ENCODE measurements at places on chromosomes 16 and 17.

GRCh38 chr17:3887804-3888203 lies 5.0 kb downstream of the CAMKK1 start:
- no peak for DNase-seq

GRCh38 chr17:80294210-80294609 lies 33.6 kb downstream of the RNF213 start:
- DNase-seq: no peak

GRCh38 chr16:85916141-85916890 lies 17.4 kb downstream of the IRF8 start:
- no peak for DNase-seq

GRCh38 chr16:2035431-2036199 lies 8.9 kb downstream of the NHERF2 start:
- no peak for DNase-seq

- DNase-seq: no peak
Observed at GRCh38 chr17:55576996-55577586, 65.8 kb upstream of the SMIM36 start.

- no peak for DNase-seq
Observed at GRCh38 chr16:14445937-14446715, 183.9 kb downstream of the PARN start.

DNA sequence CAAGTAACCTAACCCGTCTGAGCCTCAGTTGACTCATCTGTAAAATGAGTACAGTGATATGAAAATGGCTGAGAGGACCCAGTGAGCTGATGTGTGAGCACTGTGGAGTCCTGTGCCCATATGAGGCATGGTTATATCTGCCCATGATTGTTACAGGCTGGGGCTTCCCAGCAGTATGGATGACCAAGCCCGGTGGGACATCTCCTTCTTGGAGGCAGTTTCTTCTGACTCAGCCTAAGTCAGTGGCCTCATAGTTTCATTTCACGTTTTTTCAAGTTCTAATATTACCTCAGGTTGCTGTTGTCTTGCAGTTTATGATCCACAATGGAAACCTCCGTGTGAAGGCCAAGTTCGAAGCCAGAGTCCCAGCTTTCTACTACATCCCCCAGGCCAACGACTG lies 4.8 kb downstream of the ADAP2 start:
- no peak for DNase-seq

DNA sequence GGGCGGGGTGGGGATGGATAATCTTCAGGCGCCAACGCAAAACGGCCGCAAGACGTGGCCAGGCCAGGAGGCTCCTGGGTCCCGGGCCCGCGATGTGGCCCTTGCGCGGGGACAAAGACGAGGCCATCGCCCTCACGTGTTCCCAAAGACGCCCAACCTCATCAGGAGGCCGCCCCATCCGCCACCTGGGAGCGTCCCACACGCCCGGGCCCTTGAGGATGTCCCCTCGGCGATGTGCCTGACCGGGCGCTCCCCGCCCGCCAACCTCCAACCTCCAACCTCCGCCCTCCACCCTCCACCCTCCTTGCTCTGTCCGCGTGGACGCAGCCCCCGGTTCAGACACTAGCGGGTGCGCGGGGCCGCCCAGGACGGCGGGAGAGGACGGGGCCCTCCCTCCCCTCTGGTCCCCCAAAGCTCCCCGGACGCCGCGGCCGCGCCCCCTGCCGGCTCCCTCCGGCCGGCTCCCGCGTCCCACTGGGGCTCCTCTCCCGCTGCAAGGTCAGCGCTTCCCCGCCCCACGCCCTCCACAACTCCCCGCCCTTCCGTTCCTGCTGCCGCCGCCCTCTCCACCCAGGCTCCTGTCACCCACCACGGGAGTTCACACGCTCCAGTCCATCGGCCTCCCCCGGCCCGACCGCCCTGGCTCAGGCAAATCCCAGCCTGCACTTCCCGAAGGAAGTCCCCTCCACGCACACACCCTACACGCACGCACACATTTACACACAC lies 250.8 kb upstream of the RPL38 start:
- peak; percentile 65 for DNase-seq

DNA sequence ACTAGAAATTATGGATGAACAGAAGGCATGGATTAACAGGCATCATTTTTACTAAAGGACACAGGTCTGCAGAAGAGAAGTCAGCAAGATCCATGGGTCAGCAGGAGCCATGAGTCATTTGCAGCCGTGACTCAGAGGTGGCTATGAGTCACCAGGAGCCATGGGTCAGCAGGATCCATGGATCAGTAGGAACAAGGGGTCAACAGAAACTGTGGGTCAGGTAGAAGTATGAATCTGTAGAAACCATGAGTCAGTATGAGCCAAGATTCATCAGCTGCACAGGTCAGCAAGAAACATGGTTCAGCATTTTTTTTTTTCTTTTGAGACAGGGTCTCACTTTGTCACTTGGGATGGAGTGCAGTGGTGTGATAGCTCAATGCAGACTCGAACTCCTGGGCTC lies 58.2 kb upstream of the HS3ST4 start:
- DNase-seq: no peak

GRCh38 chr17:57714665-57715180 lies 30.4 kb downstream of the CCDC182 start:
- DNase-seq: no peak

DNA sequence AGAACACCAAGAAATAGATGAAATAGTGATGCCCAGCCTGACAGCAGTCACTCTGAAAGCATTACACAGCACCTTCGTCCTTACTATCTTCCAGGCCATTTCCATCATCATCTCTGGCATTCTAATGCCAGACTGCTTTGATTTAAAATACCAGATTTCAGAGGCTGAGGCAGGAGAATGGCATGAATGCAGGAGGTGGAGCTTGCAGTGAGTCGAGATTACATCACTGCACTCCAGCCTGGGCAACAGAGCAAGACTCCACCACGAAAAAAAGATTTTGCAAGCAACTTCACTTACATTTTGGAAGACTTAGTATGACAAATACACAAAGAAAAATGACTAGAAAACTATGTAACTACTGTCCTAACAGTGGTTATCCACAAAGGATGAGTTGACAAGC lies 244.0 kb downstream of the CPPED1 start:
- DNase-seq: no peak

DNA sequence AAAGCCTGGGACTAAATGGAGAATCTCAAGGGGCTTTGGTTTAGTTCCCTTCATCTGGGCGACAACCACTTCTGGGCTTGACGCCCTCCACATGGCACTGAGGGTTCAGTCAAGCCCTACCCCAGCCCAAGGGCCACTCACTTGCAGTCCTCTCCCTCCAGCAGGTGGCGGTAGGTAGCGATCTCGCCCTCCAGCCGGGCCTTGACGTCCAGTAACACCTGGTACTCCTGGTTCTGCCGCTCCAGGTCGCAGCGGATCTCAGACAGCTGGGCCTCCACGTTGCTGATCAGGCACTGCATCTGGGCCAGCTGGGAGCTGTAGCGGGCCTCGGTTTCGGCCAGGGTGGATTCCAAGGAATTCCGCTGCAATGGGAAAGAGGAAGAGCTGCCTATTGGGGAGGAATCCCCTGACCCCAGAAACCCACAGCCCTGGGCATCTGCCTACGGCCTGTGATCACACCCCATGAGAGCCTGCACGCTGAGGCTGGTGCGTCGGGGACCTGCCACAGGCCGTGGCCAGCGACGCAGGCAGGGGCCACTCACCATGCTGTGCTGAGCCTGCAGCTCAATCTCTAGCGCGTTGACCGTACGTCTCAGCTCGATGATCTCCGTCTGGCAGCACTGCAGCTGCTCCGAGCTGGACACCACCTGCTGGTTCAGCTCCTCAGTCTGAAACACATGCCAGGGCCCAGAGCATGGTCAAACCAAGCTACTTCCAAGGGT lies 2.7 kb downstream of the KRT36 start:
- DNase-seq: no peak

DNA sequence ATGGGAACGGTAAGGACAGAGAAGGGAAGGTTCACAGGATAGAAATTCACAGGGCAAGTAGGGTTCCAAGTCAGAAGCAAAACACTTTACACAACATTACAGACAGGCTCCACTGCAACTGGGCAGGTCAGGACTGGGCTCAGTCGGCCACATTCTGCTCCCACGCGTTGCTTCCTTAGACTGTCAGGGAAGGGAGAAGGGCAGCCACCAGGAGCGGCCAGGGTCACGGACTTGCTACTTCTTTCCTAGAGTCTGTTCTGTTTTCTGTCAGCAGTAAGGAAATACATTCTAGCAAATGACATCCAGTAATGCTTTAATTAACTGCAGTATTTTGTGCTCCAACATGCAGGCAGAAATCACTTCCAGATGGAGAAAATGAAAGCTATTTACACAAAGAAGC lies 160.3 kb upstream of the RPH3AL start:
- DNase-seq: no peak

GRCh38 chr16:56346131-56346890 lies 79.0 kb downstream of the AMFR start:
- DNase-seq: no peak

DNA sequence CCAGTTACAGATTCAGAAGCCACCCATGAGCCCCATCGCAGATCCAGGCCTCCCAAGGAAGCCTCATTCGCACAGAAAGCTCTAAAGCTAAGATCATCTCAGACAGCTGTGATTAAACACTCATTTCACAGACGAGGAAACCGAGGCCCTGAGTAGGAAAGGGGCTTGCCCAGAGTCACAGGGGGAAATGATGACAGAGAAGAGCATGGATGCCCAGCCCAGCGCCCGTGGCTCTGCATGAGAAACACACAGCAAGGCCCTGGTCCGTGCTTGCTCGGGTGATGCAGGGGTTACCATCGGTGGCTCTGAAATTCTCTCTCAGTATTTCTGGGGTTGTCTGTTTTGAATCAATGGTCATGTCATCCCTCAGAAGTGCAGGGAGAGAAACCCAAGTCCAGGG lies 109.6 kb downstream of the C16orf78 start:
- DNase-seq: no peak

DNA sequence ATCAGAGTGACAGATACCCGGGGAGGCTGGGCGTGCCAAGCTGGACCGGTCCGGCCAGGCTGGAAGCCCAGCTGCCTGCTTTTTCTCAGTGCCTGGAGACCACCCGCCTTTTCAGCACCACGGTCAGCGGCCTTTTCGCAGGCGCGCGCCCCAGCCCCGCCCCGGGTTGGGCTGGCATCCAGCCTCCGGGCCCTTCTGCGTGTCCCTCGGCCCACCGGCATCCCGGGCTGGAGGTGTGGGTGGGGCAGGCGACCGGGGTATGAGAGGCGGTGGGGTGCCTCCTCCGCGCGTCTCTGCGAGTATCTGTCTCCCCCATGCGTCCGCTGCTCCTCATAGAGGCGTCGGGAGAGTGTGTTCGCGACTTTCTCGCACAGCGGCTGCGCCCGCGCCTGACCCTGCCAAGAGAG lies 102.5 kb downstream of the MRM1 start:
- DNase-seq: no peak

- peak; percentile 88 for DNase-seq
Observed at GRCh38 chr17:45385331-45385997, 47.2 kb downstream of the ARHGAP27 start.

DNA sequence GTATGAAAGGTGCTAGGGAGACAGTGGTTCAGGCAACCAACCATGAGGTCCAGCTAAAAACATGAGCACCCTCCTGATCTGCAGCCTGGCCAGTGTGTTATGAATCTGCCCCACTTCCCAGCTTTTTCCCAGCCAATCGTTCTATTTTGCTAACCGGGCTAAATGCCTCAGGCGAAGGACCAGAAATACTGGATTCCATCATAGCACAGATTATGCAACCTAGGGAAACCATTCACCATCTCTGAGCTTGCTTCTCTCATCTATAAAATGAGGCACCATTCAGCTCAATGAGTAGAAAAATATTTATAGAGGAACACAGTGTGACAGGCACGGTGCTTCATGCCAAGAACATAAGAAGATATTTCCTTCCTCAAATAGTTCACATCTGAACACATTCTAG lies 45.2 kb upstream of the NUDT7 start:
- no peak for DNase-seq

GRCh38 chr17:28712032-28712704 lies 480 bp upstream of the PROCA1 start:
- DNase-seq: no peak

- no peak for DNase-seq
Observed at GRCh38 chr17:79609673-79610645, 892 bp downstream of the RBFOX3 start.

DNA sequence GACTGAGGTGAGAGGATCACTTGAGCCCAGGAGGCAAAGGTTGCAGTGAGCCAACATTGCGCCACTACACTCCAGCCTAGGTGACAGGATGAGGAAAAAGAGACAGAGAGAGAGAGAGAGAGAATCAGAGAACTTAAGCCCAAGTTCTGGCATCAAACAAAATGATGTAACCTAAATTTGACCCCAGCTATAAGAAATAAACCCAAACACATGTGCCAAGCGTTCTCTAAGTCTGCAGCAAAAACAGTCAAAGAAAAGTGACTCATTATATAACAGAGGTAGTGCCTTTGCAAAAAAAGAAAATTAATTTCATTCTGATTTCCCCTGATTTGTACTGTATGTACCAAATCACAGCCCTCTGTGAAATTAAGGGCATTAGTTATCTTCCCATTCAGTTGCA lies 89.5 kb downstream of the CDH11 start:
- no peak for DNase-seq
